ENCODE measurements at places on chromosomes 3 and 15.

- peak; percentile 38 for DNase-seq
Observed at GRCh38 chr15:98421419-98422129, 226.8 kb upstream of the IGF1R start.

DNA sequence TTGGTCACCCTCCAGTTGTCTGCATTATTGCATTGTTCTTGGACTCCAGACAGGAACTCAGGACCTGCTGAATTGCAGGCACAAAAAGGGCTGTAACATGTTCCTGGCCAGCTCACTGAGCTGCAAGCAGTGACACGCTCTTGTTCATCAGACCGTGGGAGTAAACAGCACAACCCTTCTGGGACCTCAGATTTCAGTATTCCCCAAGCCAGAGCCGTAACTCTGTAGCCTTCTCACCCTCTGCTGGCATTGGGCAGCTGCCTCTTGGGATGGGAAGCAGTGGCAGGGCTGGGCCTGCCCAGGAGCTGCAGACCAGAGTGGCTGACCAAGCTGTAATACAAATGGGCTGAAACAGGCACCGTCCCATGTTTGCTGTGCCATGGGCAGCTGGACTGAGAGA, 607.1 kb upstream of the BCHE start:
- DNase-seq, result no peak

DNA sequence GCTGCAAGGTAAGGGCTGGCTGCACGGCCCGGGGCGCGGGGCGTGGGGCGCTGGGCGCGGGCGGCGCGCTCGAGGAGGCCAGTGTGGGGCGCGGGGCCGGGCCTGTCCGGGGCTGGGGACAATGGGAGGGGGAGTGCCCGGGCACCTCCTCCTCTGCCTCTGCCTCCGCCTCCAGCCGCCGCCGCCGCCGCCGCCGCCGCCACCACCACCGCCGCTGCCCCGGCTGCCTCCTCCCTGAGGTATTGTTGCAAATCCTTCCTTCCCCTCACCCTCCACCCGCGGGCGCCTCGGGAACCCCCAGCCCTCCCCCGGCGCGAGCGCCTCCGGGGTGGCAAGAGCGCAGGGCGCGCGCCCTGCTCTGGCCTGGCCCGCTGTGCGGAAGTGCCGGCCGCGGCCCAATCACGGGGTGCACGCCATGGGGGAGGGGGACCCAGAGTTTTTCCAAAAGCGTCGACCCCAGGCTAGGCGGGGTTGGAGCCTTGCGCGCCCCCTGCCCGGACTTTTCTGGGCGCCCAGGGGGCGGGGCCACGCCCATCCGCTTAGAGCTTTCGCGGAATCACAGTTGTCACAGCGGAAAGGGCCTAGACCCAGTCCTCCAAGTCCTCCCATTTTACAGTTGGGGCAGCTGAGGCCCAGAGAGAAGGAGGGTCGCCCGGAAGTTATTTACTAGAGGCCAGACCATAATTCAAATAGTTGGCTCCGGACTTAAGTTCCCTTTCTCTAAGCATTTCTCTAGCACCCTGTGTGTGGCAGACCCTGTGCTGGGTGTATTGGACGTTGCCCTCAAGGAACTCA, at the start of gene LPP:
LPP (plus strand) TSS at position 144 of the 795 bp plus-strand sequence. CDS start 251,964 bp downstream, outside the sequence.
- peak; percentile 80 for DNase-seq

GRCh38 chr15:81106560-81106959, 27.5 kb upstream of the CFAP161 start:
- no peak for DNase-seq

DNA sequence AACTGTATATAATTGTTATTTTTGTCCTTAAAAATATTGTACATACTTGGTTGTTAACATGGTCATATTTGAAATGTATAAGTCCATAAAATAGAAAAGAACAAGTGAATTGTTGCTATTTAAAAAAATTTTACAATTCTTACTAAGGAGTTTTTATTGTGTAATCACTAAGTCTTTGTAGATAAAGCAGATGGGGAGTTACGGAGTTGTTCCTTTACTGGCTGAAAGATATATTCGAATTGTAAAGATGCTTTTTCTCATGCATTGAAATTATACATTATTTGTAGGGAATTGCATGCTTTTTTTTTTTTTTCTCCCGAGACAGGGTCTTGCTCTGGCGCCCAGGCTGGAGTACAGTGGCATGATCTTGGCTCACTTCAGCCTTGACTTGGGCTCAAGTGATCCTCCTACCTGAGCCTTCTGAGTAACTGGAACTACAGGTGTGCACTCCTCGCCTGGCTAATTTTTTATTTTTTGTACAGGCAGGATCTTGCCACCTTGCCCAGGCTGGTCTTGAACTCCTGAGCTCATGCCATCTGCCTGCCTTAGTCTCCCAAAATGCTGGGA, 10.7 kb downstream of the NFKBIZ start:
- no peak for DNase-seq

DNA sequence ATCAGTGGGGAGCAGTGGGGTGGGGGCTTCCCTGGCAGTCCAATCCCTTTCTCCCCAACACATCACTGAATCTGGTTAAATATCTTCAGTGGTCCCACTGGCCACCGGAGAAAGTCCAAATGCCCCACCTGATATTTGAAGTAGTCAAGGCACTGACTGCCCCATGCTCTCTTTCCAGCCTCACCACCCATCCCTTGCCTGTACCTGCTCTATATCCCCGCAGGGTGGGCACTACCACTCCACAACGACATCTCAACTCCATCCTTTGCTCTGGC, 101.7 kb downstream of the DAPK2 start:
- DNase-seq, result no peak

GRCh38 chr3:48782046-48782445, 65.0 kb upstream of the IP6K2 start:
- DNase-seq, result no peak

DNA sequence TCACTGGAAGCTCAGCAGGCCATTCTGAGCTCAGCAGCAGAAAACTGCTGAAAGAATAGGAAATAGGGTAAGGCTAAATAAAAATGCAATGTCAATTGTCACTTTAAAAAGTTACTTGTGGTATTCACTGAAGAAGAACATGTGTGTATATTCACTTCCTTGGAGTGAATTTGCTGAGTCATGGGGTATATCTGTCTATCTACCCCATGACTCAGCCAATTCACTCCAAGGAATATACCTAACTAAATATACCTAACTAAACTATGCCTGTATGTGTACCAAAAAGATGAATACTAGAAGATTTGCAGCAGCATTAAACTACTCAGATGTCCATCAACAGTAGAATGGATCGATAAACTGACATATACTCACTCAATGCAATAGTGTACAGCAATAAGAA, 69.5 kb upstream of the KCNAB1 start:
- no peak for DNase-seq

- no peak for DNase-seq
Observed at GRCh38 chr3:114745322-114746240, 401.5 kb downstream of the ZBTB20 start.

DNA sequence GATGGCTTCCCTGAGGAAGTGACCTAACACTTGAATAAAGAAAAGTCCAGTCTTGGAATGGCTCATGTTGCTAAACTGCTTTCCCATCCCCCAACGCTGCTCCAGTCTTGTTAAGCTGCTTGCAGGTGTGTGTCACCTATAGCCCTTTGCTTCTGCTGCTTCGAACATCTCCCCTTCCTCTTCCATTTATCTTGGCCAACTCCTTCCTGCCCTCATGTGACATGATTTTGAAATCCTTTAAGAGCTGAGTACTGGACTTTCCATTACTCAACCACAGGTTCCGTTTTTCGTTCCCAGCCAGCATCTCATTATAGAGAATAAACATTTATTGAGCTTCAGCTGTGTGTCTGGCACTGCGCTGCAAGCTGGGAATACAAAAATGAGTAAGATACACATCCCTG, 1.7 kb downstream of the ATG7 start:
- no peak for DNase-seq

DNA sequence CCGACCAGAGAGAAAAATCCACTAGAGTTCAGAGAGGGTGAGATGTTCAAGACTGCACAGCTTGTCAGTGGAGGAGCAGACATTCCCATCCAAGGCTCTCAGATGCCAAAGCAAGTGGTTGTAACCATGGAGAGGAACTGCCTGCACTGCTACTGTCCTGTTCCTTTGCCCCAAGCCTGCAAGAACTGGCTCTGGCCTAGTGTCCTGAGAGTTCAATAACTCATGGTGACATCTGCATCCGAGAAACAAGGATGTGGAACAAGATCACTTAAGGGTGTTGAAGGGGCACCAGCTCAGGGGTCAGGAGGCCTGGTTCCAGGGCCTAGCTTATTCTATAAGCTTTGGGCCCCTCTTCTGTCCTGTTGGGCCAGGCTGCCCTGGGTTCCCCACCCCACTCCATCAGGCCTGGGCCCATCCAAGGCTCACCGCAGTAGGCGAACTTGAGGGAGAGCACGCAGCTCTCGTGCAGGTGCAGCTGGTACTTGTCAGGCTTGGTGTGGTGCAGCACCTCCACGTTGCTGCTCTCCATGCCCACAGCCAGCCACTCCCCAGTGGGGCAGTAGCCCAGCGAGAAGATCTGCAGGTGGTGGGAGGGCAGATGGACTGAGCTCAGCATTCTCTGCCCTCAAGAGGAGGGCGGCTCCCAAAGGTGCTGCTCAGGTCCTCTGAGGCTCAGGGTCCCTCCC, 45.6 kb downstream of the TLE3 start:
- DNase-seq, result no peak

- no peak for DNase-seq
Observed at GRCh38 chr15:63305260-63305659, 27.9 kb downstream of the APH1B start.

DNA sequence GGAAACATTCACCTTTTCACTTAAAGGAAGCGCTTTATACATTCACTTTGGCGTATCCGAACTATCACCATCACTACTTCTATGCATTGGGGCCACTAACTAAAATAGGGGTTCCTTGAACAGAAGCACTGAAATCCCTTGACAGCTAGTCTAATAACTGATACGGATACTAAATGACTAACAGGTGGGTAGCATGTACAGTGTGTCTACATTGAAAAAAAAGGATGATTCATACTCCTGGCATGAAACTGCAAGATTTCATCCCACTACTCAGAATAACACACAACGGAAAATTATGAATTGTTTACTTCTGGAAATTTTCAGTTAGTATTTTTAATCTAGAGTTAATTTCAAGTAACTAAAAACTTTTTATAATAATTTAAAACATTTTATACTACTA, 96.7 kb downstream of the SMARCC1 start:
- no peak for DNase-seq

DNA sequence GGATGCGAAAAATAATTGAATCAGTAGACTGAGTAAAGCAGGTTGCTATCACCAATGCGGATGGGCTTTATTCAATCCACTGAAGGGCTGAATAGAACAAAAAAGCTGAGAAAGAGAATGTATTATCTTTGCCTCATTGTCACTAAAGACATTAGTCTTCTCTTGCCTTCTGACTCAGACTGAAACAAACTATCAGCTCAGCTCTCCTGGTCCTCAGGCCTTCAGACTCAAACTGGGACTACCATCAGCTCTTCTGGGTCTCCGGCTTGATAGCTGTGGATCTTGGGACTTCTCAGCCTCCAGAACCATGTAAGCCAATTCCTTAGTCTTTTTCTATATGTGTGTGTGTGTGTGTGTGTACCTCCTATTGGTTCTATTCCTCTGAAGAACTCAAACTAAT, 12.6 kb downstream of the IFT57 start:
- no peak for DNase-seq

DNA sequence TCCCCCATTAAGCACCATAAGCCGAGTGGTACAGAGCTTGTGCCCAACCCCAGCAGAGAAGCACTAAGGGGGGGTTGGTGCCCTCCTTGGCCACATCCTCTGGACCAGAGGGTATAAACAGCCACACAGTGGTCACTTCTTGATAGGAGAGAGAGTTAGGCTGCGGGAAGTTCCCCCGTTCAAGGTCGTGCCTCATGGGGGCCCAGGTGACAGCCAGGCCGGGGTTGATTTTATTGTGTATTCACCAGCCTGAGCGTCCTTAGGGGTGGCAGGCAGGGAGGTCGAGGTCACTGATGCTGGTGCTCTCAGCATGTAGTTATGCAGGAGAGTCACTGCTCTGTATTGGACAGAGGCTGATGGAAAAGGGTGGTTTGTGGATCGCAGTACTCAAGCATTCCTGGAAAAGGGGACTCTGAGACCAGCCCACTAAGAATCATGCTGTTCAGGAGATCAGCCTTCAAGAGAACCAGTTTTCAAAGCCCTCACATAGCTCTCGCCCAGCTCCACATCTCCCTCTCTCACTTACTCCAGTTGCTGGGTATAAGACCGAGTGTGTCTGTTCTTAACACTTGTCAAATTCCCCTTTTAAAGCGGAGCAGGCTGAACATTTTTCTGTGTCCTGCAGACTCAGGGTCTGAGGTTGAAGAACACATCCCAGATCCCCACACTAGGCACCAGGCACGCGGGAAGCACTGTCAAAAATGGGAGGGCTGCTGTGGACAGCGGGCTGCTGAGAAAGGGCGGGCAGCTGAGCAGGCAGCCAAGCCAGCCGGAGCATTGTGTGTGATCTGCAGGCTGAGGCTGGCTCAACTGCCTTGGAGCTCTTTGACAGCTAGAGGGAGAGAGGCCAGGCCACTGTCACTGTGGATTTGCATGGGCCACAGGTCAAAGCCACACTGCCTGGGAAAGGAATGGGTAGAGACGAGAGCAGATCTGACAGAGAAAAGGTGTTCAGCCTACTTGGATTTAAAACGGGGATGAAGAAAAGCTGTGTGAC, 279.3 kb upstream of the LRRFIP2 start:
- DNase-seq, result no peak

DNA sequence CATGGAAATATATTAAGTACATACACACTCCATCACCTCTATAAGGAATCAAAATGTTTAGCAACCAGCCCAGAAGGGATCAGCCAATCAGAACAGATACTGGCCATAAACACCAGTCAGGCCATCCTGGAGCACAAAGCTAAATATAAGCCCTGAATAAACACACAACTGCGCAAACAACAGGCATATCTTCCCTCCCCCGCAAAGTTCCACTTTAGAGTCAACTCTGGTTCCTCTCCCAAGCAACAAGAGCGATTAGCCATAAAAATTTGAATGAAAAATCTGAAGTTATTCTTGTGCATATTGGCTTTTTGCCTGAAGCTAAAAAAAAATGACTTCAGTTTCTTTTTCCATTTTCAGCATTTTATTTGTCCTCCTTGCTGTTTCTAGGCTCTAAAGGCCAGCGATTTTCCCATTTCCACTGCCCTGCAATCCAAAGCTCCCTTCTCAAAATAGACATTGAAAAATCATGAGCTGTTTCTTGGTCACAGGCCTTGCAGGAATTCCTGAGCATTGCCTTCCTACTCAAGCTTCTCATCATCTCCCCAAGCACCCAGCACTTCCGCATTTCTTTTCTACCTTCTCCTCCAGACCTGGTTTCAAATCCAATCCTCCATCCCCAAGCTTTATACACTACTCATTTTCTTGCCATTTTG, 247.9 kb downstream of the ZMAT3 start:
- DNase-seq, result no peak

GRCh38 chr3:145457825-145458552, 703.0 kb downstream of the PLOD2 start:
- no peak for DNase-seq

- DNase-seq, result no peak
Observed at GRCh38 chr3:106985721-106986120, 391.5 kb upstream of the CCDC54 start.
